ENCODE measurements at places on chromosomes 5 and 9.

DNA sequence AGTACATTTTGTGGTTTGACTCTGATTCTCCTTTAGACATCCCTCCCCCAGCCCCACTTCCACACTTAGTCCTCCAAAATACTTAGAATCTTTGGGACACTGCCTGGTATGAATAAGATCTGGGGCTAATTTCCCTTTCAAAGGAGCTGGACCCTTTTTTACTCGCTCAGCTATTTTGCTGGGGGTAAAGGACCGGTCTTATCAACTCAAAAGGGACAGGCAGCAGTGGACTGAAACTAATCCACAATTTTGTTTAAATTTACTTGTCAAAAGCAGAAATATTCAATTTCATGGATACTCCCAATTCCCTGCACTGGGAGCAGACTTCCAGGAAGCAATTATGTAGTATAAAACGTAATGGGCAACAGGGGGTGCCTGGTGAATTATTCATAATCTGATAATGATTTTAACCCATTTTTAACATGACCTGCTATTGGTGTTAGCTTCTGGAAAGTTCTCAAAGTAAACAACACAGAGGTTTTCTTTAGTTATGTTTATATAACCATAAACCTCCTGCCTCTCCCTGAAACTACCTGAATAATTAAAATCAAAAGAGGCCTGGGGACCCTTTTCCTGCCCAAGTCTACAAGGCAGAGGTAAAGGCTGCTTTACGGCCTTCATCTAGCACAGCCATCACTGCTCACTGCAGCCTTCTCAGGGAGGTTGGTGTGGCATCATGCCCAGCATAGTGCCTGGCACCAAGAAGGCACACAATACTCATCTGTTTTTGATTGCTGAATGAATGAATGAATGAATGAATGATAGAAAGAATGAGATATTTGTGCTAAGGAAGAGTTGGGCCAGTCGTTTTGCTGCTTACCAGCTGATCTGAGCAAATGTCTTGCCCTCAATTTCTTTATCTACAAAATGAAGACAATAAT is 44.2 kb upstream of the GNPDA1 start:
- no peak for DNase-seq

GRCh38 chr5:61619289-61619688 is 287.2 kb downstream of the ZSWIM6 start:
- DNase-seq, result no peak

DNA sequence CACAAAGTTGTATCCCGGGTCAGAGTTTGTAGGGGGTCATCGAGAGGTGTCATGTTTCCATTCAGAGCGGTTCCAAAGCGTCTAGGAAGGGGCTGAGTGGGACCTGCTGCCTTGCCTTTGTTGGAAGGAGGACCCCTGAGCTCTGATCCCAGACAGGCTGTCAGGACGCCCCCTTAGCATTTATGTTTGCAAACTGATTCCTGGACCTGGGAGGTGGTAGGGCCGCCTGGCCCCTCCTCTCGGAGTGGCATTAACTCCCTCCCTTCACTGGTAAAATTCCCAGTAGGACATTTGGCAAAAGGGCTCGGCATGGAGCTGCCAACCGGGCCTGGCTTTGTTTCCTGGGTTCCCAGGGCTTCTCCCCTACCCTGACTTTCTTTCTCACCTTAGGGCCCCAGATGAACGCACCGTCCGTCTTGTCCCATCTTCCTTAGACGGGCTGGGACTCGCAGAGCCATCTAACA is 2.5 kb downstream of the JADE2 start:
- DNase-seq, result no peak

GRCh38 chr9:95107001-95107749 is 210.3 kb downstream of the FANCC start:
- no peak for DNase-seq

DNA sequence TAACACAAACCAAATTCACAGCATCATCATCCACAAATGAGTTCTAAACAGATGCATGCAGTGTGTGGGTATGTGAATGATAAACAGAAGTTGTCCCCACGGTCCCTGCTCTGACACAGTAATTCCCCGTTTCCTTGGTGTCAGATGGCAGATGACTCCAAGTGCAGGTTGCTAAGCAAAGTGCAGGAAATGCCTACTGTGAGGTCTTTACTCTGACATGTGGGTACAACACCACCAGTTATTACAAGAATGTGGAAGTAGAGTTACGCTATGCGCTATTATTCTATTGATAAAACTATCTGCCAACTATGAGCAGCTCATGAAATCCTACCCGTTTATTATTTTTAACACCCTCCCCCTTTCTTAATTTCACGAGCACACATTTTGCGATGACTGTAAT is 448.9 kb downstream of the BNC2 start:
- no peak for DNase-seq

- no peak for DNase-seq
Measured at GRCh38 chr5:128380337-128380736, 157.7 kb downstream of the FBN2 start.

GRCh38 chr5:109805472-109805871 is 115.7 kb downstream of the MAN2A1 start:
- DNase-seq, result no peak

- DNase-seq, result no peak
Measured at GRCh38 chr5:179369530-179369884, 24.2 kb upstream of the ADAMTS2 start.

DNA sequence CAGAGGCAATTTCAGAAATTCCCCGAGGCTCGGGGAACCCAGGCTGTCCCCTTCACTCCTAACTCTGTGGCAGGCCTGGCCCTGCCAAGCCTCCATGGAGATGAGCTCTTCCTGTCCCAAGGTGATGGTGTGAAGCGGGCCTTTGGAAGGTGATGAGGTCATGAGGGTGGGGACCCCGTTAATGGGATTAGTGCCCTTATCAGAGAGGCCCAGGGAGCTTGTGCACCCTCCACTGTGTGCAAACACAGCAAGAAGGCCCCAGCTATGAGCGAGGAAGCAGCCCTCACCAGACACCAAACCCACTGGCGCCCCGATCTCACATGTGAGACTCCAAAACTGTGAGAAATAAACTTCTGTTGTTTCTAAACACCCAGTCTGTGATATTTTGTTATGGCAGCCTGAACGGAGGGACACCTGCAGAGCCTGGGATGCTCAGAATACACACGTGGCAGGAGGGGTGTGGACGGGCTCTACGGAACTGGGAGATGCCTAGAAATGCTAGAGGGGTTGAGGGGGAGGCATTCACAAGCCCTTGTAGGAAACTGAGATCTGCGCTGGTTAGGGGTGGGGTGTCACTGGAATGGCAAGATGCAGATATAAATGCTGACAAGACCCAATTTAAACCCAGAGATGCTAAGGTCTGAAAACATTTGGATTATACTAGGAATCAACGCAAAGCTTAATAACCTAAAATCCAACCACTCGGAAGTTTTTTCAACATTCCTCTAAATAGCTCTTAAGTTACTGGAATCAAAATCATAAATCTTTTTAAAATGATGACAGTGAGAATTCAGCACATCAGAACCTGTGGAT is 46.9 kb downstream of the ADAMTS2 start:
- no peak for DNase-seq

DNA sequence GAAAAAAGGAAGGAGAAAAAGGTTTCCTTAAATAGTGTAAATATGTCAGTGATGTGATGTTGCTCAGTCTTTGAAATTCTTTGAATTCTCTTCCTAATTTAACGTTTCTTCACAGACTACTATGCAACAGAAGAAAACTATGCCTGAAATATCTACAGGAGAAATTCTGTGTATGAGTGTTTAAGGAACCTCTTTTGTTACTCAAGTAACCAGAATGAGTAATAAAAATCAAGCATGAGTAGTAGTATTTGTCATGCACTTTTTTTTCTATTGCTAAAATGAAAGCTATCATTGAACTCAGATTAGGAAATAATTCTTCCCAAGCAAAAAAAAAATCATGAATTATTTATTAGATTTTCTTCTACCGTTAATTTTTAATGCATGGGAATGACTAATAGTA is 20.3 kb upstream of the THG1L start:
- no peak for DNase-seq

GRCh38 chr9:122463828-122464632 is 13.7 kb downstream of the OR1J1 start:
- no peak for DNase-seq
